ENCODE measurements at places on chromosomes 7 and 10.

GRCh38 chr7:121620206-121620605 is 224.1 kb upstream of the FAM3C start:
- no peak for DNase-seq

DNA sequence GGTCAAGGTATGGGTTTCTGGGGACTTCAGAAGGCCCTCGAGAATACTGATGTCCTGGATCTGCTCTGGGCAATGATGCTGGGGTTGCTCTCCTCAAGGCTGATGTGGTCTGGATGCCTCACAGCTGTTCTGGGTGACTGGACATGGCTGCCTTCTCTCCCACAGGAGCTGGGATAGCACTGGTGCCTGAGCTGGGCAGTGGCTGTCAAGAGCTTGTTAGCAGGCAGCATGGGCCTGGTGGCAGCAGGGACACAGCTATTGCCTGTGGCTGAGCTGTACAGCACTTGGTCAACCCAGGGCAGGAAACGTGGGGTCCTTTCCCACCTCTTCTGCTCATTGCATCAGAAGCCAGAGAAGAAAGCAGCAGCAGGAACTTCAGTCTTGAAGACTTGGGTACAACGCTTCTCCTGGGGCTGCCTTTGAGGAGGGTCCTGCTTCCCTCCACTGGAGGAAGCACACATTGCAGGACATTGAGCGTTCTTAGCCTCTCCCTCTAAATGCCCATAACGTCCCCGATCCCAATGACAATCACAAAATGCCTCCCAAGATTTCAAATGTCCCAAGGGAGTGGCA is 13.0 kb downstream of the ADCYAP1R1 start:
- no peak for DNase-seq

- no peak for DNase-seq
These were observed 20.4 kb downstream of the PHTF2 start for GRCh38 chr7:77819021-77819420.

GRCh38 chr7:128874140-128875031 is 11.7 kb downstream of the ATP6V1F start:
- DNase-seq, result no peak

DNA sequence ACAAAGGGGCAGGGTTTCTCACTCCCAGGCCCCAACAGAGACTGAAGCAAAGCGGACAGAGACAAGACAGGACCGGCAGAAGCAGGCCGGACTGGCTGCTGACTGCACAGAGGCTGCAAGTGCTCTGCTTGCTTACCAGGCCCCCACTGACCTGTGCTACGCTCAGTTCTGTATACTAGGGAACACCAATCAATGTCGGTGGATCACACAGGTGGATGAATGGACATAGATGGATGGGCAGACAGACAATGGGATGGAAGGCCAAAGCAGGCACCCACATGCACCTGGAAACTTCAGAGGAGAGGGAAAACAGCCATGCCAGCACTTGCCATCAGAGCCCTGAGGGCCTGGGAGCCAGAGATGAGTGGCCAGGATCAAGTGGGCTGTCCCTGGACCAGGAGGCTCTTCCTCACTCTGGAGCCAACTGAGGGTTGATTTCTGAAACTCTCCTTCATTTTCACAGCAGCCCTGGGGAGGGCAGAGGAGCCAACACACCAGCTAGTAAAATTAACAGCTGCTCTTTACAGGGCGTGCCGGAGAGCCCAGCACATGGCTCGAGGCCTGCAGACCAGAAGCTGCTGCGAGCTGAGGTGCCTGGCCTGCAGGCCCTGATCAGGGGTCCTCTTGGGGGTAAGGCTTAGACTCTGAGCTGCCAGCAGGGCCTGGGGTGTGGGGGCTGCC is 243.6 kb downstream of the KCNMA1 start:
- no peak for DNase-seq

DNA sequence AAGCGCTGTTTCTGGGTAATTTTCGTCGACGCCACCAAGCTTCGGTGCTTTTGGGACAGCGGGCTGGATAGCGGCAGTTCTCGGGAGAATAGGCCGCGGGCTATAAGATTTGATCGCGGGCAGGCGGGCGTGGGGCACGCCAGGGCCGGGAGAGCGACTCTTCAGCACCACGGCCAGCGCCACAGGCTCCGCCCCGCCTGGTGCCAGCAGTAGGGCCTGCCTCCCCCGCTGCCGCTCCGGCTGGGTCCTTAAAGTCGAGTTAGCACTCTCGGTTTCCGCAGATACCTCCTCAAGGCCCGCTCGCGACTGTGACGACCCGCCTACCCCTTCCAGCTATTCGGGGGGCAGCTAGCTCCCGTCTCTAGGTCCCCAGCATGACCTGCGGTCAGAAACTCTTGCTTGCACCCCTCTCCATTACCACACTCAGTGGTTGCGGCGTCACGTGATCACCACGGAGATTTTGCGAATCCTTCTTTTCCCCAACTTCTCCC is 9.4 kb downstream of the NXPH1 start:
- peak; percentile 31 for DNase-seq

GRCh38 chr10:121484816-121485215 is 113.4 kb downstream of the FGFR2 start:
- DNase-seq, result no peak

- DNase-seq, result no peak
These were observed 33.3 kb downstream of the PLPP4 start for GRCh38 chr10:120490288-120490687.

GRCh38 chr10:11164551-11164802 is 146.8 kb downstream of the CELF2 start:
- no peak for DNase-seq

Data from CD4-positive, alpha-beta T cell treated with Interleukin-17A for 4 hours (primary cell).